Stromal cell of bone marrow (primary cell): ENCODE measurements at places on chromosomes 2 and 18.

- DNase-seq = no peak
Observed at GRCh38 chr2:135882415-135882814, 6.2 kb upstream of the MCM6 start.

- DNase-seq = no peak
Observed at GRCh38 chr2:198857246-198857645, 600.5 kb downstream of the SATB2 start.

DNA sequence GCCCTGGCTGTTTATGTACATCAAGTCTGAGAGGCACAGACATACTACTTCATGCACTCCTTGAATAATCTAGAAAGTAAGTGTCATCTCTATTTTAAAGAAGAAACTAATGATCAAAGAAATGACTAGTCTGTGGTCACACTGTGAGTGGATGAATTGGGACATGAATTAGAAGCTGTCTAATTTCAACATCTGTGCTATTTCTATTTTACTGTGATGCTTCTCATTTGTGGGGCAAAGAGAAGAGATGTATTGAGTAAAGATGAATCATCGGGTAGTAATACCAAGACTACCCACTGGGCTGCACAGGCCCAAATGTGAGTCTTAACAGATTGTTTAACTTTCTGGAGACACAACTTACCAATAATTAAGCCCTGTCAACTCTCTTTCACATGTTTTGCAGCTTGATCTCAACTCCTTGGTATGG is 42.4 kb upstream of the MTIF2 start:
- peak; percentile 38 for DNase-seq

GRCh38 chr18:34866739-34867138 is 156.6 kb downstream of the DTNA start:
- no peak for DNase-seq

DNA sequence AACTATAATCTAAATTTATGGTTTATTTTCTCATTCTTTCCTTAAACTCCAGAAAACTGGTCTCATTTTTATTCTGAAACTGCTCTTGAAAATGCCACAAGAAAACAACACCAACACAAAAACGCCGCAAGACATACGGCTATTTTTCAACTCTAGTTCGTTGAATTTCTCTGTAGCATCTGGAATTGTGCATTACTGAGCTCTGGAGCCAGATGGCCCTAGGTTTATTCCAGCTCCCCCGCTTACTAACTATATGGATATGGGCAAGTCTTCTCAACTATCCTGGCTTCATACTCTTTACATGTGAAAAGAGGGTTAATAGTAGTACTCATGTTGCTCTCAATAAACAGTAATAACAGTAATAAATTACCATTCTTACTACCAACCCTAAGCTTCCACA is 19.9 kb downstream of the FAM98A start:
- no peak for DNase-seq

- no peak for DNase-seq
Observed at GRCh38 chr2:126765395-126765794, 109.4 kb downstream of the GYPC start.

DNA sequence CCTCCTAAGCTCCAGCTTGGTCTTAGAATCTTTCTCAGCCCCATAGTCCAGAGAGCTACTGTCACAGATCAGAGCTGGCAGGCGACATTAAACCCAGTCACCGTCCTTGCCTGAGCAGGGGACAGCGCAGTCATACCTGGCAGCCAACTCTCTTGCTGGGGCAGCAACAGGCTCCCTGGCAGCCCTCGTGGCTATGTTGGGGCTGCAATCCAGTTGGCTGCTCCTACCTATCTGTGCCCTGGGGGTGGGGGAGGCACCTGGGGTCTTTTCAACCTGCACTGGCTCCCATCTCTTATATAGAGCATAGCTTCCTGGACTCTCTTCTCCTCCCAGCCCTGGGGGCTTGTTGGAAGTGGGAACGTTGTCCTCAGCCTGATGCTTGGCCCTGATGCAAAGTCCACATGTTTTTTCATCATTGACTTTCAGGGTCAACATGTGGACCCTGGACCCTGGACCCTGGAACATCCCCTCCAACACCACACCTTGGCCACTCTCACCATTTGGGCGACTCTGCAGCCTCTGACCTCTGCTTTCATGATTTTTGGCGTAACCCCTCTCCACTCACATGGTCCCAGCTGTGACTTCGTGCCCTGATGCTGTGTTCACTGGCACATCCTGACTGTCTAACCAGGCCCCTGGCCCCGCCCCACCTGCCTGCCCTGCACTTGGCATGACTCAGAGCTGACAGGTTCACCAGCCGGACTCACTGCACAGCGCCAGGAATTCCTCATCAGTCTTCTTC is 45.6 kb downstream of the ATOH8 start:
- no peak for DNase-seq

- no peak for DNase-seq
Observed at GRCh38 chr2:203019142-203019541, 4.5 kb downstream of the NBEAL1 start.

GRCh38 chr18:6219116-6219717 is 195.5 kb downstream of the L3MBTL4 start:
- peak; percentile 12 for DNase-seq

- DNase-seq = peak; percentile 94
Observed at GRCh38 chr18:54734059-54734458, 94.2 kb upstream of the RAB27B start.

DNA sequence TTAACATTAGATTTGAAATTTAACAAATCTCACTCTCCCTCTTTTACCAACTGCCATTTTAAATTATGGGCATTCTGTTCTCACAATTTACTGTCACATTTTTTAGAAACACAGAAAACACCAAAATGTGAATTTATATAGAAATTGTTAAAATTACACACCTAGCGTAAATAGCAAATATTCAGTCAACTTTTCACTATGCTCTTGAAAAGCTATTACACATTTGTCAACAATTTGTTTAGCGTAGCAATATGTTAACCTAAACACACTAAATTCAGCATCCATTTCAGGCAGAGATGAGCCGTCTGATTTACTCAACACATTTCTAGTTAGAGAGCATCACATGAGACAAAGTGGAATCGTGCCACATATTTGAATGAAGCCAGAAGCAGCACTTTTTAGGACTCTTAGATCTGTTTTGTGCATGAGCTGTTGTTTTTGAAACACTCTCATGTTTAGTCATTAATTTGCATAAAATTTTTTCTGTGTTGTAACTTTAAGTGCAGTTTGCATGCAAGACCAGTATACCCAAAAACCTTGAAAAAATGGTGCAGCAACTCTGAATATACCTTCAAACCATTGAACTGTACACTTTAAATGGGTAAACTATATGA is 8.2 kb downstream of the TTC32 start:
- no peak for DNase-seq

DNA sequence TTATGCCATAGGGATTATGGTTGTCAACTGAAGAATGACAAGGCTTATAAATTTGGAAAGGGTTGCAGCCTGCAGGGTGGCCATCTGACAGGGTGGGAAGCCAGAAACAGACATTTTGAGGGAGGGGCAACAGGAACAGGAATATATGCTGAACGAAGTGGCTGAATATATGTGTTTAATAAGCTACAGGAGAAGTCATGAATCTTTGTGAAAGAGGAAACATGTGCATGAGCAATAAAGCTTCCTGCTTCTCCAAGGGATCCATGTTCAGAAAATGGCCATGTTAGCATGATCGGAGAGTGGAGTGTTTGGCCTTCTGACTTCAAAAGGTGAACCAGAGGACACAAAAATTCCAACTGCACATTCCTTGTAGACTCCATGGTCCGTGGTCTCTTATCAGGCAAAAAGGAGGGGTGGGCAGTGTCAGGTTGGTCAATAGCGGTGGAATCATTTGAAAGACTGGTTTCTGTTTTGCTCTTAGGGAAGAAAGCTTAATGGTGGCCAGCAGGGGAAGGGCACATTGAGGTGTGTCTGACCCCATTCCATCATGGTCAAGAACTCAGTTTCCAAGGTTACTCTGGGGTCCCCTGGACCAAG is 144.1 kb downstream of the SOCS6 start:
- no peak for DNase-seq

DNA sequence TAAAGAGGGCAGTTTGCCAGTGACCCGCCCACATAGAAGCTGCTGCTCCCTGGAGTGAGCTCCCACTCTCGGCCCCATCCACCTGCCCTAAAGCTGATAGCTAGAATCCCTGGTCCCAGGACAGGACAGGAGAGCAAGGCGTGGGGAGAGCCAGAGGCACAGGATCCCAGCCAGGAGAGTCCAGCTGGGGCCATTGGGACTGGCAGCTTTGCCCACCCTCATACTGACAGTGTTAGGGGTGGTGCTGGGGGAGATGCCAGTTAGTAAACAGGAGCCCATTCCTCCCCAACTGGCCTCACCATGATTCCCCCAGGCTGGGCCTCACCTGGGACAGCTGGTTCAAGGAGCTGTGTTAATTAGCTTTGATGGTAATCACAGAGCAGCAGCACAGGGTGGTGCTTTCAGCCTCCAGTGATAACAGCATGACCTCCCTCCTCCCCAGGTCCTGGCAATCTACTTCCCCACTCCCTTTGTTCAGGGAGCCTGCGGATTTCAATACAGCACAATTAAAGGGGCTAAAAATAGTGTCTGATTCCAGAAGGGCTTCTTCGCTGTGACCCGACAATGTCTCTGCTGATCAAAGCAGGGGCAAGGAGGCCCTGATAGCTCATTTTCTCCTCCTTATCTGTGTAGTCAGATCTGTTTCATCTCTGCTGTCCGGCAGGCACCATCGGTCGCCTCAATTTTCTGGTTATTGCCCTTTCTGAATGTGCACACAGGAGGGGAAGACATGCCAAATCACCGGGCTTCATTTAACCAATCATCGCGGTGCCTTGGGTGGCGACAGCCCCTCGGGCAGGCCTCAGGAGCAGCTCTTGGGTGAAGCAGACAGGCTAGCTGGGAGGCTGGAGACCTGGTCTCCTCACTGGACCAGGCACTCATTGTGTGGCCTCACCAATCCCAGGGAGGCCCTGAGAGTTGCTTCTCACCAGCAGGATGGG is 119.9 kb upstream of the TEX51 start:
- no peak for DNase-seq

GRCh38 chr2:44679584-44679983 is 261.9 kb upstream of the SIX3 start:
- no peak for DNase-seq

GRCh38 chr2:204770735-204771134 is 225.5 kb downstream of the PARD3B start:
- no peak for DNase-seq

DNA sequence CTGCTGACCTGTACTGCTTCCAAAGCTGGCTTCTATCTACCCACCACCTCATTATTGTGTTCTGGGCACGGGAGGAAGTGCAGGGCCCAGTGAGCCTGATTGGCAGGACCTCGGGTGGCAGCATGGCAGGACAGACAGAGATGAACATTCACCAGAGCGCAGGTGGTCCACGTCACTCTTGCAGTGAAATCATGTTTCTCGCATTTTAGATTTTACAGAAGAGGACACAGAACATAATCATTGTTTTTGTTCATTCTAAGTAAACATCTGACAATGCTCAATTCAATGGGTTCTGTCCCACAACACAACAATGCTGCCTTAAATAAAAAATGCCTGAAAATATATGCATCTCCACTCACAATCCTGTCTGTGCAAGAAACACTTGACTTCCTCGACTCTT is 11.5 kb upstream of the BIN1 start:
- DNase-seq = no peak

DNA sequence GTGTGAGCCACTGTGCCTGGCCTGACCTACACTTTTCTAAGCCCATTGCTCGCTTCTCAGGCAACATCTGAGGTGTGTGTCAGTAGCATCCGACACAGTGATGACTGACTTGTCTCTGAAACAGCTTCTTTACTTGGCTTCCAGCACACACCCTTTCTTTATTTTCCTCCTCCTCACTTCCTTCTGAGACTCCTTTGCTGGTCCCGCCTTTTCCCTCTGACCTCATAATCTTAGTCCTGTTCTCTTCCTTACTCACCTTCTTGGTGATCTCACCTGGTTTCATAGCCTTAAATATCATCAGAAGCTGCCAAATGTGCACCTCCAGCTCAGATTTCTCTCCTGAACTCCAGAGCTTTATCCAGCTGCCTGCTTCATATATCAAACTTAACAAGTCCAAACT is 66.6 kb upstream of the PELI1 start:
- DNase-seq = no peak

DNA sequence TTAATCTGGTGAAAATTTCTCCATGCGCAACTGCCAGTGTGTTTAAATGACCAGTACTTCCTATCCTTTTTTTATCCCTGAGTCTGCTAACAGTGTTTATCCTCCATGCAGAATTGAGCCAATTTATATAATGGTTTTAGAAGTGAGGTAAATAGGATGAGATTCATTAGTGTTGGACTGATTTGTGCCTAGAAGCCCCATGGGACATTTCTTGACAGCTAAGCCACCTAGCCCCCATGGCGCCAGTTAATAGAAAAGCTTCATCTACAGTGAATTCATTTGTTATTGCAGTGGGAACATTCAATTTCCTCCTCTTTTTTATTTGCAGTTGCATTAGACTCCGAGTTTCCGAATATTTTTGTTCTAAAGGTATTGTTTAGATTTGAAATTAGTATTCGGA is 175.6 kb downstream of the ARL6IP6 start:
- no peak for DNase-seq

DNA sequence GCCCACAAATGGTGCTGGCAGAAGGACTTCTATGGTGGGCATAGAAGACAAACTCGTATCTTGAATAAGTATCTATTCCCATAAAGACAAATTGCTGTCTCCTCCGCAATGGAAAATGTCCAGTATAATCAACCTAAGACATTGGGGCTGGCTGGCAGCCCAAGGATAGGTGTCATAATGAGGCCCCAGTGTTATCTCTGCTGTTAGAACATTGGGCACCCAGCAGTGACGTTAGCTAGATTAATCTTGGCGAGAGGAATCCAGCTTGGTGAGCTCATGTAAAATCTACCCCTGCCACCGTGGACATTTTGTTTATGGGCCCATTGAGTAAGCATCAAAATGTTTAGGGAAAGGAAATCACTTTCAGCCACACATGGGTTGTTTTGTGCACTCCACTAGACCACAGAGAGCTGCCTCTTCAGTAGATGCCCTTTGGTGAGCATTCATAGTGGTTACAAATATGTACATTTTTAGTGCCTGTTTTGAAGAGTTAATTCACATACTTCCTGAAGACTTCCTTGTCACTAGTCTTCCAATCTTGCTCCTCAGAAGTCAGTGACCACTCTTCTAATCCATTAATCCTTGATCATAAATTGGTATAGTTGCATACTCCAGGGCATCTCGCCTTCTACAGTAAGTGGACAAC is 48.2 kb upstream of the KDM3A start:
- DNase-seq = no peak

DNA sequence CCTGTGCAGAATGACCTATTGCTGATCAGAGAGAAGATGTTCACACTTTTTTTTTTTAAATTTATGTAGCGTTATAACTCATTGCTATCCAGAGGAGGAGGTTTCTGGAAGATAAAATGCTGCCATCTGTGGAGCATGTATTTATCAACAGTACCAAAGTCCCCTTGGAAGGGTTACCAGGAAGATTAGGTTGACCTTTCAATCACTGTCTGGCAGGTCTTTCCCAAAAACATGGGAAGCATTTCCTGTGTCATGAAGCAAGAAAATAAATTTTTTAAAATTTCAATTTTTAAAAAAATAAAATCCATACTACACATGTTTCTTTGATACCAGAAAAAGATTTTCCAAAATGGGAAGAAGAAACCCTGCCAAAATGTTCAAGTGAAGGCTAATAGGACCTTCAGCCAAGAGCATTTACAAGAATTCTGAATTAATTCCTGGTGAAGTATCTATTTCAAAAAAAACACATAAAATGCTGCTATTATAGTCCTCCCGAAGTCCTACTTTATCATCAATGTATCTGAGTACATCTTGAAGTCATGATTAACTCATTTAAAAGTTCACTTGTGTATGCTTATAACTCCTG is 143.9 kb upstream of the RND3 start:
- no peak for DNase-seq
